ENCODE measurements at places on chromosomes 4 and X.
A peak's percentile ranks its signal among the peaks of the same experiment; 100 is the strongest.

GRCh38 chr4:17194586-17194985, 296.1 kb upstream of the LDB2 start:
- no peak for DNase-seq

DNA sequence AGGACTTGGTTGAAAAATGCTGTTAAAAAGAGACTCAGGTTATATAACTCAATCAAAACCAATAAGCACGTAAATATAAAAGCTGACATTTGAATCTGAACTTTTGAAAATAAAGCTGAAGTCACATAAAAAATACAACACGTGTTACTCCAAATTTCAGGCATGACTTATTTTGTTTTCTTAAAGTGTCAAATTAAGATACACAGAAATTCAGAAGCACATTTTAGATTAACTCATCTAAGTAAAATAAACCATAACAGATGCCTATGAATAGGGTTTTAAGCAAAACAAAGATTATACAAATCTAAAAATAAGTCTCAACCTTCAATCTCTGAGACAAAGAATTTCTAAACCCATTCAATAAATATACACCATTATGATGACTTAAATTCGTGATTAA, 124.8 kb downstream of the ANTXR2 start:
- DNase-seq = no peak

GRCh38 chr4:773214-773613, 52.7 kb downstream of the CPLX1 start:
- no peak for DNase-seq

- no peak for DNase-seq
Measured at GRCh38 chr4:2923141-2923551, 40.1 kb downstream of the NOP14 start.

- DNase-seq = peak; percentile 43
Measured at GRCh38 chrX:49754233-49754857, 58.6 kb upstream of the PAGE1 start.

- no peak for DNase-seq
Measured at GRCh38 chr4:18441203-18441590, 419.6 kb upstream of the LCORL start.

DNA sequence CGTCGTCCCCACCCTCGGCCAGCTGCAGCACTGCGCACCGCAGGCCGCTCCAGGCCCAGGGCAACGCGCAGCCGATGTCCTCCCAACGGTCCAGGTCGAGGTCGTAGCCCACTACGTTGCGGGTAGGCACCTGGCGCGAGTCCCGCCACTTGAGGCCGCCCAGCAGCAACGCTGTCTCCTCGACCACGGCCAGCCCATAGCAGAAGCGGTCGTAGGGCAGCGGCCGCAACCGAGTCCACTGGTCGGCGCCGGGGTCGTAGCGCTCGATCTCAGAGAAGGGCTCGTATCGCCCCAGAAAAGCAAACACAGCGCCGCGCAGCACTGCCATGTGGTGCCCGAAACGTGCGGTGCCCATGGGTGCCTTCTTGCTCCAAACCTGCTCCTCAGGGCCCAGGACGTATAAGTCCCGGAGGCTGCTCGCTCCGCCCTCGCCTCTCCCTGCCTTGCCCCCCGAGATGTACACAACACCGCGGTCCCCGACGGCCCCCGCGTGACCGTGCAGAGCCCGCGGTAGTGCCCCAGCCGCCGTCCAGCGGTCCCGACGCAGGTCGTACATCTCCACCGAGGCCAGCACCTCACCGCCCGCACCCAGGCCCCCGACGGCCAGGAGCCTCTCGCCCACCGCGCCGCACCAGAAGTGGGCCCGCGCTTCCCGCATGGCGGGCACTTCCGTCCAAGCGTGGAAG, 2.1 kb downstream of the KLHL34 start:
- no peak for DNase-seq

DNA sequence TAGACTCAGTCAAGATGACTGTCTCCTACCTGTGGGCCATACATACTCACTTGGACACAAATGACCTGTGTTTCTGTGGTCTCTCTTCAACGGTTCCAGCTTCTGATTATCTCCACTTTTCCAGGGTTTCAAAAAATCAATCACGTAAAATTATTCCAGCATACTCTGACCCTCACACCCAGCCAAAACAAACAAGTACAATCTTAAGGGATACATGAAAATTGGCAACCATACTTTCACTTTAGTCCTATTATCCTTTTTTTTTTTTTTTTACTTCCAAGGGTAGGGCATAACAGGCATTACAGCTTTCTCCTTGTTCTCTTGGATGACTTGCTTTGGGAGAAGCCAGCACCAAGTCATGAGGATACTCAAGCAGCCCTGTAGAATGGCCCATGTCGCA, 225.8 kb upstream of the GALNT7 start:
- no peak for DNase-seq

- no peak for DNase-seq
Measured at GRCh38 chr4:122968227-122968812, 45.9 kb upstream of the NUDT6 start.

GRCh38 chr4:167000141-167000852, 234.0 kb downstream of the SPOCK3 start:
- DNase-seq = no peak

DNA sequence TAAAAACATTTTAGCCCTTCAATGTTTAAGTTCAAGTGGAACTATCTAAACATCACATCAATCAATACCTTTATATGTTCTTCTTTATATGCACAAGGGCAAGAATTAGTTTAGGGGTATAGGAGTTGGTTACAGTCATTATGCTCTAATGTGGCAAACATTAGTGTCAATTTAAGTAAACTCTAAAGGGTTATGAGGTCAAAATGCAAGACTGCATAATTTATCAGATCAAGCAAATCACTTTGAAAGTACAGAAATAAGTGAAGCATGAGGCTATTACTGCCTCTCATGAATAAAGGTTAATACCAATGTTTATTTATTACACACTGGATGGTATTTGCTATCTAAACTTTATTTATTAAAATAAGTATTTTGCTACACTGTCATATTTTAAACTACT, 59.7 kb downstream of the MAB21L2 start:
- DNase-seq = no peak

- no peak for DNase-seq
Measured at GRCh38 chr4:38313999-38314561, 349.9 kb upstream of the KLF3 start.

DNA sequence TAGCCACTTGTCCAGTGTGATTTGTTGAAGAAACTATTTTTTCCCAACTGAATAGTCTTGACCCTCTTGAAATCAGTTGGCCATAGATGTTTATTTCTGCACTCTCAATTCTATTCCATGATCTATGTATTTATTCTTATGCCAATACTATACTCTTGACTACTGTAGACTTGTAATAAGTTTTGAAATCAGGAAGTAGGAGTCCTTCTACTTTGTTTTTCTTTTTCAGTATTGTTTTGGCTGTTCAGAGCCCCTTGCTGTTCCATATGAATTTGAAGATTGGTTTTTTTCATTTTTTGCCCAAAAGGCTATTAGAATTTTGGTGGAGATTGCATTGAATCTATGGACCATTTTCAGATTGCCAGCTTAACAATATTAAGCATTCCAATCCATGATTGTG, 10.2 kb downstream of the SAP30 start:
- no peak for DNase-seq

GRCh38 chr4:73763877-73764276, 23.5 kb downstream of the CXCL8 start:
- no peak for DNase-seq
